ELF-1 (cell line): ENCODE measurements at places on chromosomes 7 and 10.

DNA sequence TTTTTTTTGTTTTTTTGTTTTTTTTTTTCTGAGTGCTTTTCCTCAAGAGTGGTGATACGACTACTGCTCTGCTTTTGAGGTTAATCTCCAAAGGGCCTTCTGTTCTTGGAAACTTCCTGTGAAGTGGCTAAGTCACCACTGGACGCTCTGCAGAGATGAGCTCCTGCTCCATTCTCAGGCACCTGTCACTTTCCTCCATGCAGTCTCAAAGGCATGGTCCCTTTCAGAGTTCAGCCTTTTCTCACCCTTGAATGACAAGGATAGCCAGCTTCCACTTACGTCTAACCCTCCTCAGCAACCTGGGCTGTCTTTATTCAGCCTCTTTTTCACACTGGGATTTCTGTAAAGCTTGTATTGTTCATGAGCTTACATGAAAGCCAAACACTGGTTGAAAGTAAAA, 65.8 kb downstream of the BMPER start:
- no peak for DNase-seq

DNA sequence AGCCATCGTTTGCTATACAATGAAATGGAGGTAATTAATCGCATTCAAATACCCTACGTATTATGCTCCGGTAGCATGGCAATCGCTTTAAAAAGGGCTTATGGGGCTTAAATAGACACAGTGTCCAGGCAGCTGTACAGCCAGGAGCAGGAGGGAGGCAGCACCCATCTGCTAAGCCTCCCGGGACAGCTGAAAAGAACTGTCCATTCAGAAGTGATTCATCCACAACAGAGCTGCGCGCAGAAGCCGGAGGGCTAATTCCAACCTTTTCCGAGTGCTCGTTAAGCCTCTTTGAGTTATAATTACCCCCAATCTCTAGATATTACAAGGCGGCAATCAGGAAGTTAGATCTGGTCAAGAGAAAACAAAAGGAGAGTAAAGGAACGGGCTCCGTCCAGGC, 58.3 kb downstream of the DPYSL4 start:
- no peak for DNase-seq

DNA sequence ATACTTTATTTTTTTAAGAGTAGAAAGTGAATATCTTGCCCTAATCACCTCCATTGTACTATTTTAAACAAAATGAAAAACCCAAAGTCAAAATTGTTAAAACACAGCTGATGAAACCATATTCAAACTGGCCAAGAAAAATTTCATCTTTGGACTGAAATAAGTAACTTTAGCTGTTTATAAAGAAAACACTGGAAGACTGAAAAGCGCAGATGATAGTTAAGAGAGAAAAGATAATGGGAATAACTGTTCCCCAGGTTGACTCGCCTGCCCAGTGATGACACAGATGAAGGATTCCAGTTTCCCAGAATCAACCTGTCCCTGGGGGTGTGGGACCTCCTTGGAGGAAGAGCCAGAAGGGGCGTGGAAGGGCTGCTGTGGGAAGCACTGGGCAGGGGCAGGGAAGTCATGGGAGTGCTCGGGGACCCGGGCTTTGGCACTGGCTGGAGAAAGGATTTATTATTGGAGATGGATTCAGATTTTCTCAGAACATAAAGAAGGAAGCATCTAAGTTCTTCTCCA, 43.1 kb downstream of the DENND2A start:
- DNase-seq, result no peak

DNA sequence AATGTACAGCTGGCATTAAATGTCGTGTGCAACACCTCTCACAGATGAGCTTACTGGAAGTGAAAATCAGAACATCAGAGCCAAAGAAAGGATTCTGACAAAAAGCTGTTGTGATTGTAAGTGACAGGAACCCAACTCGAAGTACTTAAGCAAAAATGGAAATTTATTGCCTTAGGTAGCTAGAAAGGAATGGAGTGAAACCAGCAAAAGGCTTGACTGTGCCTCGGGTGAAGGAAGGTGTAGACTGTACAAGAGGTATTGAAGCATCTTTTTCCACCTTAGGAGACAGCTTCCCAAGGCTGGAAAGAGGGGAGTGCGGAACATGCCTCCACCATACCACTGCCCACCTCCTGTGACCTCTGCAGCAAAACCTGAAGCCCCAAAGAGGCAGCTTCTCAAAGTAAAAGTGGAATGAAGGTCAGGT, 27.3 kb upstream of the ITGB1 start:
- DNase-seq, result no peak

- peak; percentile 69 for DNase-seq
These were observed 1.2 kb downstream of the TSPAN12 start for GRCh38 chr7:120856621-120857352.

- no peak for DNase-seq
These were observed 8.0 kb upstream of the EPHA1 start for GRCh38 chr7:143416565-143417149.

- DNase-seq, result no peak
These were observed 33.6 kb upstream of the NPFFR1 start for GRCh38 chr10:70317272-70317942.

DNA sequence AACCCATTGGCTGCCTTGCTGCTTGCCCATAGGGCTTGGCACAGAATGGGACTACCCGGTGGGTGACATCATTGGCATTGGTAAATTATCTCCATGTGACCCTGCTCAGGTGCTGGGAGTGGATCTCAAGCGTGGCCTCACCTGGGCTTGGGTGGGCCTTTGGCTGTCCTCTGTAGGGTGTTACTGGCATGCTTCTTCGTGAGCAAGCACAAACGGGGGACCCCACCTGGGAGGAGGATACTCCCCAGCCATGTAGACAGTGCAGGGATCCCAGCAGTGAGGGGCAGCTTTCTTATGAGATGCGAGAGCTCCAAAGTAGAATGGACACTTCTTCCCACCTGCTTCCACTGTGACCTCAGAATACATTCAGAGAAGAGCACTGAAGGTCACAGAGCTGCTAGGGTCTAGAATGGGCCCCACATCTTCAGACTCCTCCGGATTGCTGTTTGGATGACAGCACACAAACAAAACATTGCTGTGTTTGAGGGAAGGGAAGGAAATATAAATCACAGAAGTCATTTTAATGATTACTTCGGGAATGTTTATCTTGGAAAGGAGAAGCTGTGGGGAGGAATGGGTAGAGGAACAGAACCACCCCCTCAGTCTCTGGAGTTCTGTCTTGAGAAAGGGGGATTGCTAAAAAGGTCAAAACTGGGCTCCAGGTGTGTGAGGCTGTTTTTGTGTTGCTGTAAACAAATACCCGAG, 75.9 kb downstream of the SH2D4B start:
- no peak for DNase-seq

- no peak for DNase-seq
These were observed 139.5 kb downstream of the IDE start for GRCh38 chr10:92434385-92434784.
